ENCODE measurements at places on chromosomes 3 and 15.

DNA sequence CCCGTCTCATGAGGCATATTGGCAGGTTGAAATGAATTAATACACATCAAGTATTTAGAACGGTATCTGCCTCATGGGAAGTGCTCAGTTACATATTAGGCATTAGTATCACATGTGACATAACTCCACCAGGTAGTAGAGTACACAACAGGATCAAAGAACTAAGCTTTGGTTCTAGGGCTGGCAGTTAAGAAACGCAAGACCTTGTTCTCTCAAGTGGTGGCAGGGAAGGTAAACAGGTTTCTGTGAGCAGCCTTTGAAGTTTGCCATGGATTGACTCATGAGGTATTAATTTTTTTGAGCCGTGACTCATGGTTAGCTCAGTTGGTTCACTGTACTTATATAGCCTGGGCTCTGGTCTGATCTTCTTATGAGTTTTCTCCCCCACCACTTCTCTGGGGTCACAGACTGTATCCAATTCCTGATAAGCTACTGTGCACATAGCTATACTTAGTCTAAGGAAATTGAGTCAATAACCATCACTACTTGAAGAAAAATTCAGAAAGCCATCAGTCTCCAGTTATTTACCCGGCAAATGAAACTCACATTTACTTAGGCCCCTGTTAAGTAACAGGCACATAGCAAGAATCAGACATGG is 155.6 kb upstream of the STT3B start:
- DNase-seq, result no peak

GRCh38 chr3:179081885-179082284 is 10.3 kb upstream of the ZMAT3 start:
- no peak for DNase-seq

- DNase-seq, result no peak
Measured at GRCh38 chr3:111729087-111729846, 129.8 kb upstream of the PHLDB2 start.

DNA sequence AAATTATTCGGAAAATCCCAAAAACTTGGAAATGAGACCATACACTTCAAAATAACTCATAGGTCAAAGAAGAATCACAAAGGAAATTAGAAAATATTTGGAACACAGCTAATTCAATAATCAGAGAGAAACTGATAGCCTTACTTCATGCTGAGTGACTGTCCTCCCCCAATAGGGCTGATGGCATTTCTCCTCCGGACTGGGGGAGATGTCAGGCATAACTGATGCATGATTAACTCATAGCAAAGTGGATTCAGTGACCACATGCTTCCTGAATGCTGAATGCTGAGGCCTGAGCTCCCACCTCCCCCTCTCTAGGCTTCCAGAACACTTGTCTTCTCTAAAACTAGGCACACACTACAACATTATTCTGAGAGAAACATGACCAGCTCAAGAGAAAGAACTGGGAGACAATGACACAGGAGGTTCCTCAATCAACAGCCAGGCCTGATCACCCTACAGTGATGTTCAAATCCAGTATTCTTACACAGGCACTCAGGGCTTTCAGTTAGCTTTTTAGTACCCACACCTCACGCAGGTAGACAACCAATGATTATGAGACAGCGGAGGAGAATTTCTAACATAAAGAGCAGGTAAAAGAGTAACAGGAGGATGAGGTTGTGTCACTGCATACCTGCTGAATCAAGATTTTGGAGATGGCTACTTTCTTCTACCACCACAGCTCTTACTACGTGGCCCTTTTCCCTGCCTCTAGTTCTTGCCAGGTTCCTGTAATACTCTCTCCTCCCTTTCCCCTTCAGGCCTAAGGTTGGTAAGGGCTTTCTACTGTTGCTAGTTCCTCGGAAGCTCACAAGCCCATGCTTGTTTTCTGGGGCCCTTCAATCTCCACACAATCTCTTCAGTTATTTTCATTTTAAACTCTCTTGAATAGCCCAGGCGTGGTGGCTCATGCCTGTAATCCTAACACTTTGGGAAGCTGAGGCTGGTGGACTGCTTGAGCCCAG is 96.1 kb downstream of the FMN1 start:
- DNase-seq, result no peak

- no peak for DNase-seq
Measured at GRCh38 chr3:123694366-123695087, 109.7 kb upstream of the HACD2 start.

All from omental fat pad (tissue), 4 donors.